ENCODE measurements at places on chromosomes 12 and 14.

DNA sequence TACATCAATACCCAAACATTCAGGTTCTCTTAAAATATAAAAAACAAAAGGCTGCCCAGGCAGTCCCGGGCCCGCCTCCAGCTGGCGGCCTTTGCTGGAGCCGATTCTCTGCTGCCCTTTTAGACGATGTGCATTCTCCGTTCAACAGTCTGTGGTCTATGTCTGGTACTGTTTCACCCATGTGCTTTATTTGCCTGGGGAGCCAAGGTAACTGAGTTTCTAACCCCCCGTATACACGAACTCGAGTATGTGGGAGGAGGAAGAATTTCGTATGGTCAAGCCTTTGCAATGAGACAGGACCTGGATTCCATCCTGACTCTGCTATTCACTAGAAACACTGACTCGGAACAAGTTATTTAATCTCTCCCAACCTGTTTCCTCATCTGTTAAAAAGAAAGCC lies 54.1 kb upstream of the GPR68 start:
- no peak for DNase-seq

- no peak for DNase-seq
Measured at GRCh38 chr14:75752907-75753594, 92.0 kb downstream of the TTLL5 start.

DNA sequence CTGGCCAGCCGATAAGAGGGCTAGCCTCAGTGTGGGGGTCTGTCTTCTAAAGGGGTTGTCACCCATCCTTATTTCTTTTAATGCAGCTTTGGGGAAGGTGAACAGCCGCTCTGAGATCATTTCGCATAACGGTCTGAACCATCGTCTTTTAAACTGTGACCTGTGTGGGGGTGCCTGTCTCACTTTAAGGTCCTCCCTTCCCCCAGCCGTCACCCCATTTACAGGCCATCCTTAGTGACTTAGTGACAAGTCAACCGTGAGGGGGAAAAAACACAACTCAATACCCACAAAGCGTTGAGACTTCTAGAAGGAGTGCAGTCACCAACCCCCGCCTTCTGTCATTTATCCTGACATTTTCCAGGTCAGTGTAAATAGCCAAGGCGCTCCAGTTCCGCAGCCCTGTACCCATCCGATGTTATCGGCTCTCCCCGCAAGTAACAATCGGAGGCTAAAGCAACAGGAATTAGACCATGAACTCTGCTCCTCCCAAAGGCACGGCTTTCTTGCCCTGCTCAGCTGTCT lies 505 bp upstream of the DENND5B start:
- no peak for DNase-seq

GRCh38 chr12:47388712-47389111 lies 309.0 kb upstream of the AMIGO2 start:
- no peak for DNase-seq

DNA sequence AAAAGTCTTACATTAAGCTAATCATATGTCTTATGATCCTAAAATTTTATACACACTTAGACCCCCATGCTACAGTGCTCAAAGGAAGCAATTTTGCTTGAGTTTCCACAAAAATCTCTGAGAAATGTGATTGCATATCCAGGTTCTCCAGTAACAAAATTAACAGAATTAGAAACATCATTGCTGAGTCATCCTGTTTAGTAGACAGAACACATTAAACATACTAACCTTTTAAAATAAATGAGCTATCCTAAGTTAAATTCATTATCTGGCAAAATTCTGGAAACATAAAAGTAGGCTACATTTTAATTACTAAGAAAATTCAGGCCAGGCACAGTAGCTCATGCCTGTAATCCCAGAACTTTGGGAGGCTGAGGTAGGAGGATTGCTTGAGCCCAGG lies 94.7 kb downstream of the DENND5B start:
- no peak for DNase-seq

- DNase-seq: no peak
Measured at GRCh38 chr14:32985866-32986265, 47.2 kb downstream of the NPAS3 start.

DNA sequence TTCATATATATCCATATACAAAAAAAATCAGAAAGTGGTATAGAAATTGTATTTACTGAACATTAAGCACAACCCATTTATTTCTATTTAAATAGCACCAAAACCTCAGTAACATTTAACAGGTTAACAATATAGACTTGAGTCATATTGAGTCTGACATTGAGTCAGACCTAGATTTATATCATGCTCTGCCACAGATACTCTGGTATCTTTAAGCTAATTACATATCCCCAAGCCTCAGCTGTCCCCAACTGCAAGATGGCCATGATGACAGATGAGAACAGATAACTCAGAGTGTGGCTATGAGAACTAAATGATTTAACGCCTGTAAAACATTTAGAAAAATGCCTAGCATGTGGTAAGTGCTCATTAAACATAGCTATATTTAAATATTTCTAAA lies 40.3 kb downstream of the IFNG start:
- DNase-seq: no peak

DNA sequence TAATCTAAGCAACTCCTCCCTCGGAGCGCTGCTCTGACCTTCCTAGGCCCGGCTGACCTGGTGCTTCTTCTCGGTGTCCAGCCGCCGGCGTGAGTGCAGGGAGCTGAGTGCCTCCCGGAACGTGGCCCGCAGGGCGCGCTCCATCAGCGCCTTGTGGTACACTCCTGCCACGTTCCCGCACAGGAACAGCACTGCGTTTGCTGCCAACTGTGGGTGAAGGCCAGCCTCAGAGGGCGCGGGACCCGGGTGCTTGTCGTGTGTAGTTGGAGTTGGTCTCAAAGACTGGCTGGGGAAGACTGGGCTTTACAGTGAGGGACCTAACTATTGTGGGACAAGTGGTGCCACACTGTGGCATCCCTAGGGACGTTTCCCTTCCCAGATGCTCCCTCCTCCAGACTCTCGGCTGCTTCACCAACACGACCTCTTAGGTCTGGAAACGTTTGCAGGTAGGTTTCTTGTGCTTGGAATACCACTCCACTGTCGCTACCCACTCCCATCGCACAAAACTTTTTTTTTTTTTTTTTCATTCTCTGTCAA lies 3.1 kb downstream of the ADCY4 start:
- no peak for DNase-seq

DNA sequence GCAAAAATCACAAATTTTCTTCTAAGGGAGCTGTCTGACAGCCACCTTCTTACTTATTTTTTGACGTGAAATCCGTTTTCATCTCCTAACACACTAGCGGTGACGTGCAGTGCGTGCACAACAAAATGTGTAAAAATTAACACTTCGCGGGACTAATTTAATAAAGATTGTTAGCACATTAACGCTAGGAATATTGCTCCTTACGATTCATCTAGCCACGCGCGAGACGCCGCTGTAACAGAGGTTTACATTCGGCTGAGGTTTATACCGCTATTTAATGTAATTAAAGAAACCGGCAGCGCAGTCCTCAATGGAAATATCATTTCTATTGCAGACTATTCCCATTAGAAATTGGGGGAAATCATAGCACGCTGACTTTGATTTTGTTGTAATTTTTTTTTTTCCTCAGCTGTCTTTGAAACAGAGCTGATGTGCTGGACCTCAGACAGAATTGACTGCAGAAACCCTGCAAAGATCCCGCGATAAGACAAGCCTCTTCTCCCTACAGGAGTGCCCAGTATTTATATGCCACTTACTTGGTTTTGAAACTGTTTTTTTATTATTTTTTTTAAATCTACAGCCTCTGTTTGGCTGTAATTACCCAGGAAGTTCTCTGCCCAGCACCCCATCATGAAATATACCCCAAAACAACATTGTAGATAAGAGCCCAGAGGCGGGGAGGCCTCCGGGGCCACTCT lies 31.2 kb downstream of the BCL11B start:
- no peak for DNase-seq

GRCh38 chr12:47785036-47785886 lies 12.2 kb downstream of the SLC48A1 start:
- no peak for DNase-seq

GRCh38 chr14:41570415-41571155 lies 36.1 kb upstream of the LRFN5 start:
- no peak for DNase-seq

GRCh38 chr12:88802096-88802706 lies 221.9 kb upstream of the KITLG start:
- no peak for DNase-seq

DNA sequence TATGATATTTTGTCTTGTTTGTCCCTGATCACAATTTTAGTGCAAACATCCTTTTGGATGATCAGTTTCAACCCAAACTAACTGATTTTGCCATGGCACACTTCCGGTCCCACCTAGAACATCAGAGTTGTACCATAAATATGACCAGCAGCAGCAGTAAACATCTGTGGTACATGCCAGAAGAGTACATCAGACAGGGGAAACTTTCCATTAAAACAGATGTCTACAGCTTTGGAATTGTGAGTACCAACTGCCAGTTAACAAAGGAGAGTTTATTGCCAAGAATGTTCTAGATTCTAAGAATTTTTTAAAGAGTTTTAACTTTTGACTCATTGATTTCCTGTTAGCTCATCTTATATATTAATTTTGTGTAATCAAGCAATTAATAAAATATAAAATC lies 55.4 kb downstream of the IRAK3 start:
- no peak for DNase-seq

- no peak for DNase-seq
Measured at GRCh38 chr12:95790917-95791849, 619 bp upstream of the NTN4 start.

DNA sequence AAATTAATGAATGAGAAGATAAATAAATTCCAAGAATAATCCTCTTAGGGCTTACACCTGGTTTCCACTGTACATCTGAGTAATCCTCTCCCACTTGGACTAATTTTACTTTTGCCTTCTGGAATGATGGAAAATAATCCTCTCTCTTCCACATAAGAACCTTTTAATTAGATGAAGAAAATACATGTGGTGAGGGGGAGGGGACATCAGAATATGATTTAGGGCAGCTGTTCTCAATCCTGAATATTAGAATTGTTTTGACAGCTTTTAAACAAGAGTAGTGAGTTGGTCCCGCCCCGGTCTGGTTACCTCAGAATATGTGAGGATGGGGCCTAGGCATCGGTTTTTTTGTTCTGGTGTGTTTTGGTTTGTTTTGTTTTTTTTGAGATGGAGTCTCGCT lies 51.5 kb downstream of the HECTD4 start:
- no peak for DNase-seq

- DNase-seq: no peak
Measured at GRCh38 chr12:111425655-111426054, 19.9 kb downstream of the SH2B3 start.

GRCh38 chr14:92471919-92472318 lies 41.7 kb upstream of the RIN3 start:
- DNase-seq: peak; percentile 45

- DNase-seq: no peak
Measured at GRCh38 chr14:105165761-105166485, 2.7 kb downstream of the JAG2 start.

DNA sequence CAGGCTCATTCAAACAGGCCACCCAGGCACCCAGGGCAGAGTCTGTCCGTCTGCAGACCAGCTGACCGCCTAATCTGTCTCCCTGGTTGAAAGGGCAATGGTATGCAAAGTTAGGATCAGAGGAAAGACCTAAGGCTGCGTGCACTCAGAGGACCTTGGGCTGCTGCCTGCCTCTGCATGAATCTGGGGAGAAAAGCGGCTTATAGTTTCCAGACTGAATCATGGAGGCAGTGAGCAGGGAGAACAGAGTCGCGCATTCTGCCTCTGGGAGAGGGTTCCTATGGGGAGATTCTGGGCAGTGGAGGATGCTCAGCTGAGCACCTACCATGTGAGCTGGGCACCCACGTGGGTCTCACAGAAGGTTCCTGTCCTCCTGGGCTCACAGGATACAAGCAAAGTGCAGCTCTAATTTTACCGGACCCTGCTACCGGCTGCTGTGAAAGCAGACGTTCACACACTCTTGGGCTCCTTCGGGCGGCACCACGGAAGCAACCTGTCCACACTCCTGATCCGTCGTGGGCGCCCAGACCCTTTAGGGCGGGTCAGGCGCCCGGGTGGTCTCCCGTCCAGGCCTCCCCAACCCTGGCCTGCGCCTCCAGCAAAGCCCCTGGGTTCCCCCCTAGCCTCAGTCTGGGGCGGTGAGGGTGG lies 772 bp downstream of the SCARB1 start:
- DNase-seq: no peak

DNA sequence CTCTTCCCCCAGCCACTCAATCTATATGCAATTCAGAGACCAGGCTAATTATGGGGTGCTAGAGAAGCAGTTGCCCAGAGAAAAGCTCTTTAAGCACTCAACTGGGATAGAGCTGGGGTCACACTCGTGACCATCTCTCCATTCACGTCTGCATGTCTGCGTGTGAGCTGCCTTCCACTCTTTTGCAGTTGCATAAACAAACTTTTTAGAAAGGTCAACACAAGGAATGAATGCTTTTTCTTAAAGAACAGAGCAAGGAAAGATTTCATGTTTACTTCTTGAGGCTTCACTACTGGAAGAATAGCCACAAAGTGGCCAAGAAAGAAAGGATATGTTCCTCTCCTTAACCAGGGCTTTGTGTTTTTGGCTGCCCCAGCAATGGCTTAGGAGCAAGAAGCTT lies 151.1 kb downstream of the SAMD4A start:
- DNase-seq: no peak

- no peak for DNase-seq
Measured at GRCh38 chr14:76882651-76883050, 56.4 kb downstream of the LRRC74A start.

- no peak for DNase-seq
Measured at GRCh38 chr12:22355011-22355580, 20.6 kb upstream of the ST8SIA1 start.

GRCh38 chr14:104788161-104788818 lies 7.3 kb downstream of the AKT1 start:
- no peak for DNase-seq

GRCh38 chr12:128079446-128079845 lies 187.5 kb upstream of the TMEM132C start:
- no peak for DNase-seq

DNA sequence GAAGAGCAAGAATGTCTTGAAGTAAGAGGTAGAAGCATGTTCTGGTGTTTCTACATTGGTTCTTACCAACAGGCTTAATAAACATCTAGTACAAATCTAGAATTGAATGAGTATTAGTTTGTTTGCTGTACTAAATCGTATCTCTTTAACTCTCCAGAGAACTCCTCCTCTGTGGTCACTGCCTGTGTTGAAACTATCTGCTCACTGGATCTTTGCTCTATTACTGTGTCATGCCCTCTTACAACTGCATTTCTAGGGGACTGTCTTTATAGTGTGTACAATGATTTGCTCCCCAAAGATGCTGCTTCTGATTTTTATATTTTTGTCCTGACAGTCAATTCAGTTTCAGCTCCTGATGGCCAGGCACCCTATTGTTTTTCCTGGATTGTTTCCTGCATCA lies 50.1 kb upstream of the E2F7 start:
- DNase-seq: no peak

DNA sequence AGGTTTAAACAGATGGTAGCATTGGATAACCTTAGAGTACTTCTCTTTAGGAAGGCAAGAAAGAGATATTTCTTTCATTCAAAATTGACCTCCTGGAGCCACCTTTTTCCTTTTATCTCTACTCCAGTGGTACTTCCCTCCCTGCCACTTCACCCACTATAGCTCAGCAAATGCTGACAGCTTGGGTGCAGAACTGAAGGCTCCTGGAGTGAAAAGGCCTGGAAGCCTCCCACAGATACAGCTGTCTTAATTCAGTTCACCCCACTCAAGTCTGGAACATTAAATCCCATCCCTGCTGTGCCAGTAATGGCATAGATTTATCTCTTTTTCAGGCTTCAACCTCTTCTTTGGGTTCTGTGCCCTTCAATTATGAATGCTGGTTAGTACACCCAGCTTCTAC lies 140.3 kb downstream of the NEDD1 start:
- DNase-seq: no peak
